ENCODE measurements at places on chromosomes 3 and 15. TPM values are rescaled to one million over a fixed set of nuclear protein-coding genes. Genes with fewer than 3 reads are reported as not detected.

DNA sequence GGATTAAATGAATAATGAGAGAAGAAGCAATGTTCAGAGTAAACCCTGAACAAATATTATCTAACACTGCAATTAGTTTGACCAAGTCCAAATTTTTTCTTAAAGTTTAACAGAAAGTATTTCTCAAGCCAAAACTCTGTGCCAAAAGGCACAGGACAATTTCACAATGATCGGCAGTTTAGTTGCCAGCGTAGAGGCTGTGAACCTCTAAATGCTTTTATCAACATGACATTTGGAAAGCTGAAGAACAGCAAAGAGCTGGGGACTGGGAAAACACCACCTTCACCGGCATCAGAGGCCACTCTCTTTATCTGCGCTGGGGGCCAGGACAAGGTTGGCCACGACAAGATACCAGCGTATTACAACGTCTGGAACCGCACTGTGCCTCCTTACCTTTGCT is 125.6 kb downstream of the ADAMTS17 start:
- no peak for DNase-seq

DNA sequence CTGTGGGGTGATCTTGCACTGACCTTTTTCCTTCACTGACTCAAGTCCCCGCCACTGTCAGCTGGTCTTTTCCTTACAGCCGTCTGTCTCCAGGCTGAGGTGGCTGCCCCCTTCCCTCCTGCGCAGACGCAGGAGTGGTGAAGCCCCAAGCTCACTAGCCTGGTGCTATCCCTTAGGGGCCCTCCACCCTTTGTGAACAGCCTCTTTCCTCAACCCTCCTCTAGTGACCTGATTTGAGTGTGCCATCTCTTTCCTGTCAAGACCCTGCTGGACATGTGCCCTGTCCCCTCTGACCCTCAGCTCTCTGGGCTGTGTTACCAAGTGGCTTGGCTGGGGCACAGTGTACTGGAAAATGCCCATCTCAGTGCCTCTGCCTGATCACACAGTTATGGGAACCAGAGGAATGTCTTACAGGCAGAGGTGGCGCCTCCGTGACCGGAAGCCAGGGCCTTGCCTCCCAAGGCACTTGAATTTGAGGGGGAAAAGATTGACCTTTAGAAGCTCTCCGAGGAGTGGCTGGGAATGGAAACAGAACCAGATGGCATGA is 8.7 kb downstream of the KBTBD13 start:
- DNase-seq = no peak

- peak; percentile 26 for DNase-seq
These were observed 692.9 kb downstream of the ZPLD1 start for GRCh38 chr3:103127737-103128136.

GRCh38 chr3:168036619-168037018 is 59.1 kb downstream of the GOLIM4 start:
- DNase-seq = no peak

DNA sequence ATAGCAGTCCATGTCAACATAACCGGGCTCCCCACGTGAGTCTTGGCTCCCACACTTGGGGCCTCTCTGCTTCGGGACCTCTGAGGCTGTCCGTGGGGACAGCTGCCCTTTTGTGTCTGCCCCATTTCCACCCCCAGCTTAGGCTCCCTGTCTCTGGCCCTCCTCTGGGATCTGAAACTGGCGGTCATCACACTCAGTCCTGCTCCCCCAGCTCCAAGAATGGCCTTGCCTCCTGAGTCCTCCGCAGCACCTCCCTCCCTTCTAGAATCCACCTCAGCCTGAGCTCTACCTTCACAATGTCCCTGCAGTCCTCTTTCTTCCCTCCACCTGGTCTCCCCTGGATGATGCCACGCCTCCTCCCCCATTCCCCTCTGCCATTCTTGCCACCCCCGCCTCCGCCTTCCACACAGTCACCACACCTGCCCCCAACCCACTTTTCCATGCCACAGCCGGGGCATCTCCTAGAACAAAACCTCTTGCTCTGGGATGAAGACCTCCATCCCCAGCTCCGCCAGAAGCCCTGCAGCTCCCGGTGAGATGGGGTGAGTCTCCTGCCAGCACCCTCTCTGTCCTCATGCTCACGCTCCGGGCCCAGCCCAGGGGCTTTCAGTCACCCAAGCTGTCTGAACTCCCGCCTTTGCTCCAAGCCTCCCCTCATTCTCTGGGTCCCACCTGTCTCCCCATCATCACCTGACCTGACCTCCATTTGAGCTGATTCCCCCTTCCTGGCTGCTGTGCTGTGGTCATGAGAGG is 7.0 kb upstream of the ZXDC start:
- DNase-seq = no peak

The DLL4 gene
- 0.10 TPM for total RNA-seq

DNA sequence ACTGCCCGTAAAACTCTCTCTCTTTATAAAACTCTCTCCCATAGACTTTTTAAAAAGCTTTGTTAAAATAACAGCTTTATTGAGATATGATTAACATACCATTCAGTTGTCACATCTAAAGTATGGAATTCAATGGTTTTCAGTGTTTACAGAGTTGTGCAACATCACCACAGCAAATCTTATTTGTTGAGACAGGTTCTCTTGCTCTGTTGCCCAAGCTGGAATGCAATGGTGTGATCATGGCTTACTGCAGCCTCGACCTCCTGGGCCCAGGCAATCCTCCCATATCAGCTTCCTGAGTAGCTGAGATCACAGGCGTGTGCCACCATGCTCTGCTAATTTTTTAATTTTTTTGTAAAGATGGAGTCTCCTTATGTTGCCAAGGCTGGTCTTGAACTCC is 35.9 kb upstream of the TRAK1 start:
- DNase-seq = peak; percentile 50

DNA sequence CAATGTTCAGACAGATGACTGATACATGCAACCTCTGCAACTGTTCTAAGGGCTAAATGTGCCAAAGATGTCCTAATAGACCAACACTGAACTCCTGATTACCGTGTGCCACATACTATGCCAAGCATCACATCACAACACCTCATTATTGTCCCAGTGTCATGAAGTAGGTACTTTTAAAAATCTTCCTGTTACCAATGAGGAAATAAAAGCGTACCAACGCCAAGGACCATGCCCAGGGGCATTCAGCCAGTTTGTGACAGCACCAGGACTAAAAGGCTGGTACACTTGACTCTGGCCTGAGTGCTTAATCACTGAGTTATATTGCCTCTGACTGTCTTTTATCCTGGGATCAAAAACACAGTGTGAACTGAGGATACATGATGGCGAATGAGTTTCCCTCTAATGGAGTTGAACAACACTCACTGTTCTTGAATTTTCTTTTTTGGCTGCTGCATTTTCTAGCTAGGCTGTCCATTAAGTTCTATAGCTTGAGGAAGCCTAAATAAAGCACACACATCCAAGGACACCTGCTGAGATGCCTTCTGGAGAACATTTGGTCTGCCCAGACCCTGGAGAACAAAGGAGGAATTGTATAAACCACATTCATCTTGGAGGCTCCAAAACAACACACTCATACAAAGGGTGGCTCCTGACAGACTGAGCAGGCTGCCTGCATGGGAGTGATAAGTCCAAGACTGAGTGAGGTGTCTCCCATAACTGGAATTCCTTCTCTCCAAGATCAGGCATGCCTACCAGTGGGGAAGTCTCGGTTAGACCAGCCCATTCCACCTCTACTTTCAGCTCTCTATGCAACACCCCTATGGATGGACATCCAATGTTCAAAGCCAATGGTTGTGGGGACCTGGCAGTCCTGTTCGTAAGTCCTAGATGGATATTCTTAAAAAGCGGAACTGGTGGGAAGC is 126.7 kb upstream of the PRICKLE2 start:
- DNase-seq = peak; percentile 54

GRCh38 chr15:75989045-75989444 is 23.2 kb downstream of the NRG4 start:
- no peak for DNase-seq

DNA sequence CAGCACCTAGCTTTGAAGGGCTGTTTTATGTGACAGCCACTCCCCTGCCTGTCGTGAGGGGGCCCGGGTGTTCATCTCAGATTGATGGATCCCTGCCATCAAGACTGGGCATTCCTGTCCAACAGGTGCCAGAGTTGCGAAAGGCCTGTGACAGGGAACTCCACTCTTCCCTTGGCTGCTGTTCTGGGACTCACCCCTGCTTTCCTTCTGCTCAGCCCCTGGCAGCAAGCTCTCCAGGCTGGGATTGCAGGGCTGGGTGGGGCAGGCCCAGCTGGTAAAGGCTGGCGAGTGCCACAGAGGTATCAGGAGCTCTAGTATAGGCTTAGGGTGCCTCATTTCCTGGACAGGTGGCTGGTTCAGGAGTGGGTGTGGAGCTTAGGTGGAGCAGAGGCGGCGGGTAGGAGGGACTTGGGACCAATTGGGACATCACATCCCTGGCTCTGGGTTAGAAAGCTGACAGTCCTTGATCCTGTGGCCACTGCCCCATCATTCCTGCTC is at the start of gene PLA2G4B:
Gene PLA2G4B (plus strand): TSS at position 448 of the 498 bp plus-strand sequence. CDS start 67 bp downstream, outside the sequence.
- no peak for DNase-seq

- DNase-seq = peak; percentile 84
These were observed 286.7 kb upstream of the TGFBR2 start for GRCh38 chr3:30319713-30320112.

The SLC38A3 gene
- total RNA-seq = 0.89 TPM

DNA sequence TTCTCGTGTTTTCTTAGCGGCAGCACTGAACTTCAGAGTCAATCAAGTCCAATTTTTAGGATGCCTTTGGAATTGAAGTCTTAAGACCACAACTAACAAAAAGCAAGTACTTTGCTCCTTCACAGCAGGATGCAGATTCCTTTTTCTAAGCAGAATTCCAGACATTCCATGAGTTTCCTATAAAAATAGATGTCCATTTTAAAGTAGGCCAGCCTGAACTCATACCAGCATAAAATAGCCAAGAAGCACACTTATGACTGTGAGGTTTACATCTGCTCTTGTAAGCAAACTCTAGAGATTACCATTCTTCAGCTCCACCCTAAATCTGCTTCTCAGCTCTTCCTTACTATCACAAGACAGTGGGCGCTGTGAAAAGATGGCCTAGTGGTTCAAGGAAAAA is 85.8 kb downstream of the THBS1 start:
- DNase-seq = peak; percentile 33

The LMAN1L gene
- not detected for total RNA-seq

DNA sequence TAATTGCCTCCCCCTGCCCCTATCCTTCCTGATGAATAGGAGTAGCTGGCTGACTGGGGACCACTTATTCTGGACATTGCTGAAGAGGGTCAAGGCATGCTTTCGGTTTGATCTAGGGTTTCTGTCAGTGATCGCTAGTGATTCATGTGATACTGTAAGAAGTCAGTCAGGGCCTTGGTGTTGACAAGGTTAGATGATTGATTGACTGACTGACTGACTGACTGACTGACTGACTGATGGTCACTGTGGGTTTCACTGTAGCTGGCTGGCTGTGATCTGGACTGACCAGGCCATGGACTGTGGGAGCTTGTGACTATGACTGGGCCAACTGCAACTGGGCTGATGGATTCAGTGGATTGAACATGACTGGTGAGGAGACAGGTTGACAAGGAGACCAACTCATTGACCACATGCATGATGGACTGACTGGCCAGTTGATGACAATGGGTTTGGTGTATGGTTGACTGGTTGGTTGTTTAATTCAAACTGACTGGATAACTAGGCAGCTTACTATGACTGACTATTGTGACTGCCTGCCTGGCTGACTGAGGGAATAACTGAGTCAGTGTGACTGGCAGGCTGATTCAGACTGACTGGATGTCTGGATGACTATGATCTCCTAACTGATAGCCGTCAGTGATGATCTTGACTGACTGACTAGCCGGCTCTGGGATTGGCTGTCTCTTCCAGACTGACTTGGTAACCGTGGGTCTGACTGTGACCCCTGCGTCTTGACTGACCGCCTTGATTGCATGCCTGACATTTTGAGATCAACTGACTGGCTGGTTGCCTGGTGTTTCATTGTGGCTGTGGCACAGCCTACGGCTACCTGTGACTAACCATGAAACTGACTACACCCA is 509.9 kb downstream of the SHQ1 start:
- peak; percentile 45 for DNase-seq

DNA sequence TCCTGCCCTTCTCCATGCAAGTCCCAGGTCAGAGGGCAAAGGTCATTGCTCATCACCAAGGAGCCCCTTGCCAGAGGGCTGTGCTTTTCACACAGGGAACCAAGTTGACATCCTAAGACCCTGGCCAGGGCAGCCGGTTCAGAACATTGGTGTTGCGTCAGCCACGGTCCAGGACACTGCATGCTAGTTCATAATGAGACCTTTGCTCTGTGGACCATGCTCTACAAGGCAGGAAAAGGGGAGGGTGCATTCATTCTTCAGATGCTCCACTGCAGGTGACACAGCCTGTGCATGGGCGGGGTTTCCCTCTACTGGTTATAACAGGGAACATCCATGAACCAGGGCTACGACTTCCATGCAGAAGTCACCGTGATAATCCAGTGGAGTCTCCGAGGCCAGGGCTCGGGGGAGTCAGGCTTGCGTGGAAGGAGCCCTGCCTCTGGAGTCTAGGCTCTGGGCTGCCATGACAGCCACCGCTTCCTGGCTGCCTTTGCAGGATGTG is 81.6 kb downstream of the OCA2 start:
- peak; percentile 2 for DNase-seq

- peak; percentile 69 for DNase-seq
These were observed 156.7 kb upstream of the MEF2A start for GRCh38 chr15:99409097-99409473.

The SELENOT gene
- 244 TPM for total RNA-seq

The C3orf85 gene
- total RNA-seq = not detected

The CADM2 gene
- not detected for total RNA-seq

Measured in M059J (cell line).